Stomach (tissue), 19 donors: ENCODE measurements at places on chromosomes 1 and 21.
A peak's percentile ranks its signal among the peaks of the same experiment; 100 is the strongest.

- DNase-seq = peak; percentile 60
These were observed 38.5 kb upstream of the ENAH start for GRCh38 chr1:225691377-225691776.

GRCh38 chr1:1938613-1939295 is 19.7 kb upstream of the TMEM52 start:
- no peak for DNase-seq

DNA sequence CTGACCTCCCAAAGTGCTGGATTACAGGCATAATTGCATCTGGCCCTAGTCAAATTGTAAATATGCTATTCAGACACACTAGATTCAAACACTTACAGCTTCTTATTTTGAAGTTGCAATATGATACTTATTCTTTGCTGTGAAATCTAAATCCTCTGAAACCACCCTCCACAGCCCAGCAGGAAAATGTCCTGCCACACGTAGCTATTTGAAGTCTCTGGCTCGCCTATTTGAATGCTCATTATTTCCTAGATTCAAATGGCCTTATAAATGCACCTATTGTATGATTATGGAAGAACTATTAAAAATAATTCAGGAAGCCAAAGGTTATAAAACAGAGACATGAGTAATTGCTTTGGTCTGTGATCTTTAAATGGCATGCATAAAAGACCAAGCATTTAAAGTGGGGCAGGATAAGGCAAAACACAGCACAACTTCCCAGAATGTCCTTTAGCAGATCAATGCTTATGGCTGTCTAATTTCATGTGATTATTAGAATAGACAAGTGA is 26.6 kb upstream of the FBXO28 start:
- no peak for DNase-seq

GRCh38 chr1:118984086-118984721 is 3.9 kb downstream of the TBX15 start:
- DNase-seq = peak; percentile 79

GRCh38 chr1:113253187-113253586 is 137.1 kb upstream of the MAGI3 start:
- no peak for DNase-seq

- DNase-seq = no peak
These were observed 17.9 kb downstream of the ELAPOR1 start for GRCh38 chr1:109131800-109132199.

- no peak for DNase-seq
These were observed 13.2 kb downstream of the KYAT3 start for GRCh38 chr1:88979054-88979748.

DNA sequence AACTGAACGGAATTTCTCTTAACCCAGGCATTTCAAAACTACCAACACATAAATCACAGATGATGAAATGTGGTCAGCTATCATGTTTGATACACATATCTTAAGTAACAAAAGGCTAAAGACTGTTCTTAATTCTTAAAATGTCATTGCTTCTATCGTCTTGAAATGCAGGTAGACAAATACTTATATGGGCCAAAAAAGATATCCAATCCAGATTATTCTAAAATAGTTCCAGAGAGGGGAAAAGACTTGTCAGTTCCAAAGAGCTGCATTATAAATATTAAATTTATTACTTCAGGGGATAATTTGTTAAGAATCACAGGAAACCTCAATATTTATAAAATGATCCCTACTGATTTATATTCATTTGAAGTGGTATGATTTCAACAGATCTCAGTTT is 259.4 kb downstream of the FAF1 start:
- DNase-seq = no peak

DNA sequence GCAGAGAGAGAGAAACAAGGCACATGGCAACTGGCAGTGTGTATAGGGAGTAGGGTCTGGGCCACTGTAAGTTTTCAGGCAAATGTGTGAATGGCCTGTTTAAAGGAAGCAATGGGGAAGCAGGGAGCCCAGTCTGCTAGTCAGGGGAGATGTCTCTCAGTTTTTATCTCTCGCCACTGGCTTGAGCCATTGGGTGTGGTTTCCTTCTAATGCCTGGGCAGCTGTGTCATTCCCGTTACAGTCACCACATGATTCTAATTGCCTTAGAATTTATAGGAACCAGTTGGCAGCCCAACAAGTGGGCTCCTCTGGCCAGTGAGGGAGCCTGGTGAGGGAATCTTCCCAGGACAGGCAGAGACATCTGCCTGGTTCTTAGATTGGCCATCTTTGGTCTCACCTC is 182.4 kb downstream of the DISC1 start:
- no peak for DNase-seq

DNA sequence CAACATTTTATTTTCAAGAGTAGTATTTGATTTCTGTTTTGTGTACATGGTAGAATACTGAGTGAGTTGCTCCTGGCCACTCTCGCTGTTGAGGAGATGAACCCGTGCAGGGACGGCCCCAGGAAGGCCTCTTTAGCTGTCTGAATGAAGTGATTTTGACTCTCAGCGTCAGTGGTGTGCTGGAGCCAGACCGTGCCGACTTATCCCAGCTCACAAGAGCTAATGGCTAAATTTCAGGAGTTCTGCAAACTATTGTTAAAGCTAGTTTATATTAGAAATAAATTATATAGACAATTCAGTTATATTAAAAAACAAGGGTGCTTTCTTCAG is 111.2 kb upstream of the KIF26B start:
- no peak for DNase-seq

GRCh38 chr1:35505911-35506798 is 51.0 kb downstream of the KIAA0319L start:
- DNase-seq = peak; percentile 43

DNA sequence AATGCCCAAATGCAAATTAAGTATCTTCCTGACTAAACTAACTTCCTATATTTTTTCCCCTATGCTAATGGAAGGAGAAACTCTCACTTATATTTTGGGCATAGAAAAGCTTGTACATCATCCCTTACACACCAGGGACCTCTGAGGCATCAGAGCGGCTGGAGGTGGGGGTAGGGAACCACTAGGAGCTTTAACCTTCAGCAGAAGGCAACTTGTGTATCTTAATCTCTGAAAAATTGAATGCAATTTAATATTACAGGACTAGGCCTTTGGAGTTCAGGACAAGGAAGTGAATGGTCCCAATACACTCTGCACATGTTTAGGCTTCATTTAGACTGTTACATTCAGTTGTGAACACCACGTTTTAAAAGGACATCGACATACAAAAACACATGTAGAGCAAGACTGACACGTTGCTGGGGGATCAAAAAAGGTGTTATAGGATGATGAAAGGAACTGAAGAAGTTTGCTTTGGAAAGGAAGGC is 85.9 kb downstream of the NAV1 start:
- no peak for DNase-seq

DNA sequence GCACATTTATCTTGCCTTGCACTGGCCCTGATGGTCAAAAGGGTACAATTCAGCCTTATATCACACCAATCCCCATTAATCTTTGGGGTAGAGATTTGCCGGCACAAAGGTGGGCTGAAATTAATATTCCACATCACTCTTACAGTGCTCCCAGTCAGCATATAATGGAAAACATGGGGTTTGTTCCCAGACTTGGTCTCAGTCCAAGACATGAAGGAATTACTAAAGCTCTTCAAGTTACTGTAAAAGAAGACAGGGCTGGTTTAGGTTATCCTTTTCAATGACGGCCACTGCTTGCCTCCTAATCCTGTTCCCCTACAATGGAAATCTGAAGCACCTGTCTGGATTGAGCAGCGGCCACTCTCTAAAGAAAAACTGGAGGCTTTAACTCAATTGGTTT is 160.7 kb downstream of the IER5 start:
- no peak for DNase-seq
